ENCODE measurements at places on chromosomes 16 and 17.
A peak's percentile ranks its signal among the peaks of the same experiment; 100 is the strongest.

DNA sequence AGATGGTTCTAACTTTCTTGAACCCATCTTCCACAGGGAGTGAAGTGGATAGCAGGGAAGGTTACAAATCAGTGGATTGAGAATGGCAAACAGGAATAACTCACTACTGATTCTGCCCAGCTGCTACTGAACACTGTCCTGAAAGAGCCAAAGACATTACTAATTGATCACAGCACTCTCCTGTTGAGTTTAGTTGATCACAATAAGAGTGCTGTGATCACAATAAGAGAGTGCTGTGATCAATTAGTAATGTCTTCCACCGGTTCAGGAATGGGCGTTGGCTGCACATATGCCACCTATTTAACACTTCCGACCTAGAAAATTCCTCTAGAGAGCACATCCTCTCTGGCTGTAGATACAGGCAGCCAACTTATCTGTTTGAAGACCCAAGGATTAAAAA, 11.4 kb downstream of the CFAP97D1 start:
- no peak for DNase-seq

GRCh38 chr16:12405089-12405488, 398.6 kb downstream of the CPPED1 start:
- no peak for DNase-seq

GRCh38 chr17:76264425-76264754, 758 bp upstream of the UBALD2 start:
- no peak for DNase-seq

DNA sequence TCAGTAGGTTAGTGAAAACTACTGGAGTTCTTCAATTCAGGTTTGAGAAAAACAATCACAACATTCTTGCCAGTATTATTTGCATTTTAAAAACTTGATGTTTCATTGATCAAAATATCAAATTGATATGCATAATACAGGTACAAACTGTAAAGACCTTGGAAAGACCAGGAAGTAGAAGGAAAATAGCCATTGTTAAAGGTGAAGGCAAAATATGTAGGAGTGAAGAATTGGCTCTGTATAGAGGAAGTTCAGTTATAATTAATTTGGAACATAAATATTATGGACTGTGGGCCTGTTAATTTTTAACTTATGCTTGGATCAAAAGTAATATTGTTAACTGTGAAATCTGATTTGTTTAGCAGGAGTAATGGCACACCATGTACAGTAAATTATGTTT, 112.6 kb downstream of the BCAS3 start:
- no peak for DNase-seq

GRCh38 chr16:22979038-22979437, 165.1 kb downstream of the HS3ST2 start:
- DNase-seq: no peak

GRCh38 chr17:70655176-70655958, 486.0 kb downstream of the KCNJ2 start:
- DNase-seq: no peak

GRCh38 chr16:85659805-85660511, 28.8 kb downstream of the GINS2 start:
- peak; percentile 21 for DNase-seq

- no peak for DNase-seq
Observed at GRCh38 chr16:10121491-10121890, 60.7 kb downstream of the GRIN2A start.

GRCh38 chr17:11554042-11554441, 44.2 kb upstream of the DNAH9 start:
- DNase-seq: no peak

- DNase-seq: no peak
Observed at GRCh38 chr17:17171186-17171585, 34.9 kb downstream of the PLD6 start.

DNA sequence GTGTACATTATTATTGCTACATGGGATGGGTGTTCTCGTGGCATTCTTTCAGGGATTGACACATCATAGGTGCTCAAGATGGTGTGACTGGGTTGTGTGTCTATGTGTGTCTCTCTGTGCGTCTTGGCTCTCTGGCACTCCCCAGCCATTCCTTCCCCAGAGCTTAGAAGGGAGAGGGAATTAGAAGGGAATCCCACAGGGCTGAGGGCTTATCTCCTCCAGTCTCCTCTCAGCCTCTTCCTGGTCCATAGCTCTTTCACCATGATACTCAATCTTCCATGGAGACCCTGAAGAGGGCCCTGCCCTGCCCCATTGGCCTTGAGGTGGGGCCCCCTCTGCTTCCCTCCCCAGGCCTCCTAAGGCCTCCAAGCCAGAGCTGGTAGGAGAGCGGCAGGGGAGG, 52.0 kb downstream of the MRM1 start:
- DNase-seq: no peak

DNA sequence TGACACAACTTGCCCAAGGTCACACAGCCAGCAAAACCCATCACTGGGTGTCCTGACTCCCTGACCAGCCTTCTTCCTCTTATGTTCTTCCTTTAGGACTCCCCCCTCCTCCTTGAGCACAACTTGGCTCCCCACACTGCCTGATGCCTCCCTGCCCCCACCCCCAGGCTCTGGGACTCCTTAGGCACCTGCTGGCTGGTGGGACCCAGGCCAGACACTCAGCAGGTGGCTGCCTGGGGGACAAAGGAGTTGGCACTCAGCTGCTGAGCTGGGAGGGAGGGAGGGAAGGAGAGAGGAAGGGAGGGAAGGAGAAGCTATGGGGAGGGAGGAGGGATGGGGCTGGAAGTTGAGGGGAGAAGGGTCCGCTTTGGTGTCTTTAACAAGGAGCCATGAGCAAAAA, 8.0 kb downstream of the SEZ6 start:
- DNase-seq: no peak

GRCh38 chr16:52572656-52573055, 25.7 kb upstream of the TOX3 start:
- DNase-seq: no peak

GRCh38 chr17:51617986-51618385, 357.6 kb downstream of the UTP18 start:
- no peak for DNase-seq

- DNase-seq: no peak
Observed at GRCh38 chr17:42476411-42476810, 17.7 kb downstream of the ATP6V0A1 start.

- DNase-seq: no peak
Observed at GRCh38 chr17:21185061-21185460, 28.9 kb downstream of the TMEM11 start.

DNA sequence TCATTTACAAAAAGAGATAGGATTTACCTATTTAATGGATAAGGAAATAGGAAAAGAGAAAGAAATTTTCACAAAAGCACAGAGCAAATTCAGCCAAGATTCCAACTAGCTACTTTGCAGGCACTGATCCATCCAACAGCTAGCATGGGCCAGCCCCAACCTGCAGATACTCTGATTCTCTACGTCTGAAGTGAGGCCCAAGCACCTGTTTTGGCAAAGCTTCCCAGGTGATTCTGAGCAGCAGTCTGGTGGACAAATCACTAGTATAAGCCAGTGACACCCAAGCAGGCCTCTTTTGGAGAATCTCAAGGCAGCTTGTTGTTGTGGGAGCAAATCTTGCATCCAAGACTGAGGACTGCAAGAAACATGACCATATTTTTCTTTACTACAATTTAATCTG, 20.9 kb upstream of the CALB2 start:
- no peak for DNase-seq

DNA sequence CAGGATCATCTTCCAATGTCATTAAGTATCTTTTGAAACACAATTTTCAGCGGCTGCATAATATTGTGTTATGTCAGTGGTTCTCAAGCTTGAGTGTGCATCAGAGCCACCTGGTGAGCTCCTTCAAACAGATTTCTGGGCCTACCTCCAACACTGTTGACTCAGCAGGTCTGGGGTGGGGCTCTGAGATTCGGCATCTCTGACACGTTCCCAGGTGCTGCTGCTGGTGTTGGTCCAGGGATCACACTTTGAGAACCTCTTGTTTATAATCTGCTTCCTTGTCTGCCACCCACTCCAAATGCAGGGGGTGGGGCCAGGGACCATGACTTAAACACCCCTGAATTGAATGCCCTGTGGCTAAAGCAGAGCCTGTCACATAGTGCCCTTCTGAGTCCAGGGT, 73.8 kb upstream of the HNF1B start:
- DNase-seq: no peak

DNA sequence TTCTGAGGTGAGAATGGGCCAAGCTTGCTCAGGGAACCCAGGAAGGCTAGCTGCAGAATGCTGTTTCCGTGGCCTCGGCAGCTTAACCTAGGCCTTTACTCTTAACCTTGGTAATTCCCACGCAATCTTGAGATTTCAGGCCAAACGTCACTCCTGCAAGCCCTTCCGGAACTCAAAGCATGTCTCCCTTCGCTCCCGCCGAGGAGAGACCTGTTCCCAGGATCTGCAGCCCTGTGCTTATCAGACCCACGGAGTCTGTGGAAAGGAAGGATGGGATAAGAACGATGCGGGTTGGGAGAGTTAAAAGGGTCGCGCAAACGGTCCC, 524 bp upstream of the ZFP3 start:
- DNase-seq: no peak

DNA sequence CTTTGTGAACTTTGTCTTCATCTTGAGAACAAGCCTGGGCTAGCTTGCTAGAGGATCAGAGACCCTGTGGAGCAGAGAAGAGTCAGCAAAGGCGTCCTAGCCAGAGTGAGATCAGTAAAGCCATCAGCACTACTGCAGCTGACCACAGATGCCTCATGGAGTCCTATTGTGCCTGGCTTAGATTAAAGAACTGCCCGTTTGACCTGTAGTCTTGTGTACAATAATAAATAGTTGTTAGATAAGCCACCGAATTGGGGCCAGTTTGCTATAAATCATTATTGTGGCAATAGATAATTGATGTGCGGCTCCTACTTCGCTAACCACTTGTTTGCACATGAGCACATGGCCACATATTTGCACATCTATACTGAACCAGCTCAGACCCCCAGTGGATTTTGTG, 103.0 kb downstream of the CYLD start:
- no peak for DNase-seq

GRCh38 chr16:51607201-51607651, 456.2 kb upstream of the SALL1 start:
- DNase-seq: no peak

DNA sequence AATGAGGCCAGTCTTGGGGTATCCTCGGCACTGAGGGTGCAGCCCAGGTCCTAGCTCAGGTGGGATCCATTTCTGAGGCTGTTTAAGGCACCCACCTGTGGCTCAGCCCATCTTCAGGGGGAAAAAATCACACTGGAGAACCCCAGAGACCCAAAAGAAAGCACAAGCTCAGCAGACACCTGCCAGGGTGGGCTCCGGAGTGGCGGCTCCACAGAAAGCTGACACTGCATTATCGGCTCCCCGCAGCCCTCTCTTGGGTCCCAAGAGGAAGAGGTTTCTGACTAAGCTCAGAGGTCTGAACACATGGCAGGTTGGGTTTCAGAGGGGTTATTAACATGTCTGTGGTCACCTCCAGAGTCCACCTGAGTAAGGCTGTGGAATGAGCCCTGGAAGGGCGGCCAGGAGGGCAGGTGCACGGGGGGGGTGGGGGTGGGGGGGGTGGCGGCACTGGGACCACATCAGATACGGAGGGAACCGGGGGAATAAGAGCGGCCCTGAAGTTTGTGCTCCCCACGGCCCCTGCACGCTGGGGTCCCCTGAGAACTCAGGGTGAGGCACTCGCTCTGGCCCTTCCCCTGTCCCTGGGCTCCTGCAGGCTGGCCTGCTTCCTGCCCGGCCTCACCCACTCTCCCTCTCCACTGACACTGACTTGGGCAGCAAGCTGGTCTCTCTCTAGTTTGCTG, 79.5 kb downstream of the TIMM22 start:
- no peak for DNase-seq

DNA sequence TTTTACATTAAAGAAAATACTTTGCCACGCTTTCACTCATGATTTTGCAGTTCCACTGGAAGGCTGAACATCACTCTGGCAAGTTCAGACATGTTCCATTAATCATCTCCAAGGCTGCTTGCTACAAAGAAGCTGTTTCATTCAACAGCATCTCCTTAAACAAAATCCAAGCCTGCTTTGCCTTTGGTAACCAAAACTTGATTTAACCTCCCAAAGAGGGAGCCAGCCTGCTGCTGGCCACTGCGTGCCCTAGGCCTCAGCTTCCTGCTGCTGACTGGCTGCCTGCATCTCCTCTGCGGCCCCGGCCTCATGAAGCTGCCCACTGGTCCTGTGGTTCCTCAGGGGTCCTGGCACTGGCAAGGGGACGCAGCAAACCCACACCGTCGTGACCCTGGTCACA, 31.8 kb downstream of the ANKRD11 start:
- DNase-seq: no peak

DNA sequence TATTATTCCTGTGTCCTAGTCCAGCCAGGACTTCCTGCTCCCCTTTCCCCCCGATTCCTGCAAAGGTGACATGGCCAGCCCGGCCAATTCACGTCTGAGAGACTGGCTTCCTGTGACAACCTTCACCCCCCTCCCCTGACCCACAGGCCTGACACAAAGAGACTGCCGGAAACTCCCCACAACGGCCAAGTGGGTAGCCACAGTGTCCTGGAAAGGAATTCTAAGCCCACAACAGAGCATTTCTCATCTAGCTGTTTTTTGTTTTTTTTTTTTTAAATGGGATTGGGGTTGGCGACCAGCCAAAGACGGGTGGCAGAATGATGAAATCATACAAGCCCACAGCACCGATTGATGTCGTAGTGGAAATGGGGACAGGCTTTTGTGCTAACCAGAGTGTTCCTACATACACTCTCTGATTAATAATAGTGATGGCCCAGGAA, 2.8 kb upstream of the XAF1 start:
- DNase-seq: no peak

GRCh38 chr16:21023509-21024202, 123.1 kb downstream of the LYRM1 start:
- DNase-seq: no peak

- no peak for DNase-seq
Observed at GRCh38 chr16:83455716-83456115, 352.1 kb upstream of the HSBP1 start.

- no peak for DNase-seq
Observed at GRCh38 chr17:19270704-19271611, 33.8 kb downstream of the EPN2 start.

- no peak for DNase-seq
Observed at GRCh38 chr17:31530391-31530985, 139.0 kb downstream of the RAB11FIP4 start.

DNA sequence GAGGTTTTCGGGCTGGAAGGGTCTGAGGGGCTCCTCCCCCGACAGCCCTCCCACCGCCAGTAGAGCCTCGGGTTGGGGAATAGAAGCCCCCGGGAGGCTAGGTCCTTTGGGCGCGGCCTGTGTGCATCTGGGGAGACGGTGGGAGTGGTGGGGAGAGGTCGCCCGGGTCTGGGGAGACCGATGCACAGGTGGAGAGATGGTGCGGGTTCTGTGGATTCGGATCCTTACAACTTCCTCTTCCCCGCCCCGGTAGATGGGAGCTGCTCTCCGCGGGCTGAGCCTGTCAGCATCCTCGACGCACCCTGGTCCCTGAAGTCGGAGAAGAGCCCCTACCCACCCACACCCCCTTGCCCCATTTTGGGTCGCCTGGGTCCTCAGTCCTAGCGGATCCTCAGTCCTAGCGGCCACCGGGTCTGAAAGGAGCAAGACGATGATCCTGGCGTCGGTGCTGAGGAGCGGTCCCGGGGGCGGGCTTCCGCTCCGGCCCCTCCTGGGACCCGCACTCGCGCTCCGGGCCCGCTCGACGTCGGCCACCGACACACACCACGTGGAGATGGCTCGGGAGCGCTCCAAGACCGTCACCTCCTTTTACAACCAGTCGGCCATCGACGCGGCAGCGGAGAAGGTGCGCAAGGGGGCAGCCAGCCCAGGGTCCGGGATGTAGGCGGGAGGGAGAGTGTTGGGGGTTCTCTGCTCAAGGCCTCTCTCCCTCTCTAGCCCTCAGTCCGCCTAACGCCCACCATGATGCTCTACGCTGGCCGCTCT, 790 bp downstream of the BCKDK start:
- no peak for DNase-seq

All from stimulated activated CD4-positive, alpha-beta T cell treated with anti-CD3 and anti-CD28 coated beads, TNF-alpha, amount 100 ng/mL, for 4 hours (primary cell).